Cardiac fibroblast (primary cell): ENCODE measurements at places on chromosomes 7 and 10.

DNA sequence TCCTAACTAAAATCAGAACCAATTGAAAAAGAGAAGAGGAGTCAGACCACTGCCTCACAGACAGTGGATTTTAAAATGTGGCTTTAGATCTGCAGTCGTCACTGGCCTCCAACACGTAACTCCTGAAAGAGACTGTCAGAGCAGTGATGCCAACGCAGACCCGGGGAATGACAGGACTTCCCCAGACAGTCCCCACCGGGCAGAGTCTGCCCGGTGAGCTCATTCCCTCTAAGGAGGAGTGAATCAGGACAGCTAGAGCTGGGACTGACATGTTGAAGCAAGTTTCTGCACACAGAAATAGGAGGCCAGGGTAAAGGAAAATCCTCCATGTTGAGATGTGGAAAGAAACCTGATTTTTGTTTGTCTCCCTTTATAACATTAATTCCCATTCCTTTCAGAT is 105.0 kb downstream of the TES start:
- DNase-seq, result peak; percentile 71

- DNase-seq, result no peak
Observed at GRCh38 chr10:4586776-4587175, 239.2 kb upstream of the AKR1E2 start.

DNA sequence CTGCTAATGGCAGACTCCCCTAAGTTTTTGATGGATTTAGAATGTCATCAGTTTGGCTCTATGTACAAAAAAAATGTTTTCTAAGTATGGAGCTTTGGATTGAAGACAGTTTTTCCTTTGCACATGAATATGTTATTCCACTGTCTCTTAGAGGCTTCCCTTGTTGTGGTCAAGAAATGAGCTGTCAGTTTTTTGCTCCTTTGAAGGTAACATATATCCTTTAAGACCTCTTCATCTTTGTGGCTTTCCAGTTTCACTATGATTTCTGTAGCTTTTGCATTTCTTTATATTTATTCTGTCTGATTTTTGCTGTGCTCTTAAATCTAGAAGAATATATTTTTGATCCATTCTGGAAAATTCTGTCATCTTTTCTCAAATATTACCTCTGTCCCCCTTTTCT is 15.8 kb upstream of the ODAD2 start:
- no peak for DNase-seq

GRCh38 chr10:36493516-36493880 is 631.9 kb upstream of the ANKRD30A start:
- DNase-seq, result peak; percentile 83

DNA sequence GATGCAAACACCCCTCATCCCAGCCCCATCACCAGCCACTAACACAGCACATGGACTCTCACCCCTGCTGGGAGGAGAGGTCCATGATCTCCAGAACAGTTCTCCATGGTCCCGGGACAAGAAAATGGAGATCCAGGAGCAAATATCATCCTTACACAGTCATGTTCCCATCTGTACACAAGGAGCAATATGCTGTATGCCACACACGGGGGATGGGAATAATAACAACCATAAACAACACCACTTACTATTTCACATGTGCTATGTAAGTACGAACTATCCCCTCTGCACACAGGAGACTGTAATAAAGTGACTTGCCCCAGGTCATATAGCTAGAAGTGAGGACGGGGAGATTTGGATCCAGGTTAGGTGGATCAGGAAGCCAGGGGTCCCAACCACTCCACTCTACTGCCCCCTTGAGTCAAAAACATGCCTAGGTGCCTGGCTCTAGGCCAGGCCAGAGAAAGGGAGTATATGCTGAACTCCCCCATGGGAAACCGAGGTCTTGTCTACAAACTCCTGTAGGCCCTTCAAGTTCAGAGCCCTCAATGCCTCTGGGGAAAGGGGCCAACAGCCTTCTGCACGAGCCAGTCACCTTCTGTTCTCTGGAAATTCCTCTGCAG is 34.1 kb downstream of the LRRC20 start:
- peak; percentile 48 for DNase-seq

GRCh38 chr7:103711413-103711812 is 265.4 kb upstream of the SLC26A5 start:
- DNase-seq, result no peak

DNA sequence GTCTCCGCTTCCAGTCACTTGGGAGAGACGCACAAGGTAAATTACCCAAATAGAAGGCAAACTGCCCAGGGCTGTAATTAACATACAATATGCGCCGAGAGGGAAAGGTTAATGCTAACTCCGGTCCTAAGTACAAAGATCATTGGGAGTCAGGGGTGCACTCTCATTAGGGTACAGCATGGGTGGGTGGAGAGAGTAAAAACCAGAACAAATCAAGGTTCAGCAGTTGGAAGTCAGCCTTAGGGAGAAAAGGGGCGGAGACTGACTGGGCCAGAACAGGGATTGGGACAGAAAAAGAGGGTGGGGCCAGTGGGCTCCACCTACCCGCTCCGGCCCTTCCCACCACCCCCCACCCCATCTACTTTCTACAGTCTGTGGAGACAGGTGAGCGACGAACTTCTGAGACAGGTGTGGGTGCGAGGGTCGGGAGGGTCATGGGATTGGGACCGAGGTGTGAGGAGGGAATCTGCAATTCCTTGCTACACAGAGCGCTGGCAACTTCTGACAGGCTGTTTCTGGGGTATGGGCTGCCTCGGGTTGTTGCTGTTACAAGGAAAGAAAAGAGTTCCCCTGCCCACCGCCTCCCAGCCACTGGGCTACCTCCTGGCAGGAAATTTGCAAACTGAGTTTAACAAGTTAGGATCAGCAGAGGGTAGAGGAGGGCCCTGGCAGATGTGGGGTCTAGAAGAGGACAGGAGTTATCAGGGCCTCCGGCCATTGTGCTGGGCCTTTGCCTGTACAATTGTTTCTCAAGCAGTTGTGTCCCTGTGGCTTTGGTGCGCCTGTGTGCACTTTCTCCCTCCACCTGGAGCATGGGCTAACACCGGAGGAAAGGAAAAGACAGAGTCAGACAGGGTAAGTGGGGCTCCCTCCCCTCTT is at the start of gene TMEM139:
Gene TMEM139, plus strand, starts transcription at position 368 of the 879 bp plus-strand sequence. CDS start 1,000 bp downstream, outside the sequence.
- no peak for DNase-seq

GRCh38 chr10:115091161-115091560 is 2.0 kb upstream of the ATRNL1 start:
- DNase-seq, result no peak
